Activated CD4-positive, alpha-beta T cell treated with anti-CD3 and anti-CD28 coated beads, Interleukin-2, Interleukin-4, amounts not matched to agents 100 ng/mL and 50 ng/mL, durations not matched to agents 16 hours and 8 hours (primary cell): ENCODE measurements at places on chromosomes 13 and 19.

- DNase-seq, result peak; percentile 22
These were observed 21.6 kb downstream of the SPATA13 start for GRCh38 chr13:24181991-24182702.

DNA sequence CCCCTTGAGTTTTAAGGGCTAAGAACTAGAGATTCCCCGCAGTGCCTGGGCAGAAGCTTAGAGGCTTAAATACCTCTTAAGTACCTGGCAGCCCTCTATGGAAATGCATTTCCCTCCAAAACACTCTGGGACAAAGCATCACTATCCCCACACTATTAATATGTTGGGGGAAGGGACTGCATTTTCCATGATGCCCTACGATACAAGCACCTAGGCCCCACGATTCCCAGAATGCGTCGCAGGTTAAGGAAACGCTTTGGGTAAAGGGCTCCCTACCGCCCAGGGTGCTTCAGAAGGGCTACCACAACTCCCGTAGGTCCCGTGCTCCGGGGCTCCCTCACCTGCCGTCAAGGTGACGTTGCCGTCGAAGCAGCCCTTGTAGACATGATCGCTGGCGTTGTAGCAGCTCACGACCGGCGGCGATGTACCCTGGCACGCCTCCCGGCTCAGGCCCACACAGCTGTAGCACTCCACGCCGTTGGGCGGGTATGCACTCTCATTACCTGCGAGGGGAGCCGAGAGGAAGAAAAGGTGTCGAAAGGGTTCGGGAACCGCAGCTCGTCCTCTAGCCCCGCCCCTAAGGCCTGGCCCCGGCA lies 2.5 kb downstream of the LYPD3 start:
- no peak for DNase-seq

GRCh38 chr19:48868114-48868886 lies at the start of gene PLEKHA4:
TSS of gene PLEKHA4 (minus strand) at chr19:48868617. CDS start at chr19:48867620, 997 bp downstream.
- DNase-seq, result no peak

DNA sequence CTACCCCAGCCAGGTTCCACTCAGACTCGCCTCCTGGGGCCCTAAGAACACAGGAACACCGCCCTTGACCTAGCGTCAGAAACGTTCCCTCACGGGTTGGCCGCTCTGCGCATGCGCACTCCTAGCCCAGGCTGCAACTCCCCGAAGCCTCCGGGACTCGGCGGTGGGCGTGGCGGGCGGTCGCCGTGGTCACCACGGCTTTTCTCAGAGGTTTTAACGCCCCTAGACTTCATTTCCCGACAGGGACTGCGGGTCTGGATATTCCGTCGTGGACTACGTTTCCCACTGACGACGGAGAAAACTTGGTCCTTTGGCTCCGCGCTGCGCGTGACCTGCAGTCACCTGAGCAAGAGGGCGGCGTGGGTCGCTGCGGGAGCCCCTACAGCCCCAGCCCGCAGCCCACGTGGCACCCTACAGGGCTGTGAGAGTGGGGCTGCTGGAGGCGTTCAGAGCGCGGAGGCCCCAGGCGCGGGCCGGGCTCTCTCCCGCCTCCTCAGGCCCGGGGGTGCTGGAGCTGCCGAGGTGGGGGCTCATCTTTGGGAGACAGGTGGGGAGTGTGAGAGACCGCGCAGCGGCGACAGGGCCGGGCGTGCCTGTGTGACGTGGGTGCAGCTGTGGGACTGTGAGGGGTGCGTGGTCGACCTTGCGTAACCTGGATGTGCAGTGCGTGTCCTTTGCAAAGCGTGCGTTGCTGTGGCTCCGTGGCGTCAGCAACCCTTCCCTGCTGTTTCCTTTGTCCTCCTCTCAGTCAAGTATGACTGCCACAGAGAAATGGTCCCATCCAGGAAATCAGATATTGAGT lies 38.0 kb upstream of the ZNF573 start:
- no peak for DNase-seq

GRCh38 chr13:79805317-79805716 lies 324.4 kb downstream of the NDFIP2 start:
- no peak for DNase-seq

DNA sequence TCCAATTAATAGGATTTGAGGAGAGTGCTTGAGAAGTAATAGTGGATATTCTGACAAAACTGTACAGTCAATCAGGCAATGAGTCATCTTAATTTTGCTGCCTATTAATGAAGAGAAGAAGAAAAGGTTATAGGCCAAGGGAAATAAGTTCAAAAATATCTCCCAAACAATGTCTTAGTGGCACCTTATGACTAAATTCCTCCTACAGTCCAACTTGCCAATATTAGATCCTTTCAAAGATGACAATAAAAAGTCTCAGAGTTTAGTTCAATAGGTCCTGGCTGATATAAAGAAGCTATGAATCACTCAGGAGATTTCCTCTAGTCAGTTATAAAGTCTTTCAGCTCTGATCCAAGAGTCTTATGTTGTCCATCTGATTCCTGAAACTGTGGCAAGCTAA lies 27.9 kb downstream of the UGGT2 start:
- DNase-seq, result no peak

- DNase-seq, result no peak
These were observed 4.0 kb downstream of the DDX39A start for GRCh38 chr19:14414926-14415690.

GRCh38 chr19:13064092-13064489 lies 38.6 kb downstream of the LYL1 start:
- no peak for DNase-seq

GRCh38 chr13:112999414-113000177 lies 30.6 kb downstream of the MCF2L start:
- DNase-seq, result no peak

DNA sequence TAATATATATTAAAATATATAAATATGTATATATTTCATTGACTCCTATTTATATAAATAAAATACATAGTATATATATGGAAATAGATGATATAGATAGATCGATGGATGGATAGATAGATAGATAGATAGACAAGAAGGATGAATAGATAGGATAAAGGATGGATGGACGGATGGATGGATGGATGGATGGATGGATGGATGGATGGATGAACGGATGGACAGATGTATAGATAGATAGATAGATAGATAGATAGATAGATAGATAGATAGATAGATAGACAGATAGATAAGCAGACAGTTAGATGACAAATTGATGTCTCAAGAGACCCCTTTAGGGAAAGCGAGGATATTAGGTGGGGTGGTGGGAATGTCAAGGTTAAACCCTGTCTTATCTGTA lies 15.1 kb downstream of the CYP4F11 start:
- no peak for DNase-seq

DNA sequence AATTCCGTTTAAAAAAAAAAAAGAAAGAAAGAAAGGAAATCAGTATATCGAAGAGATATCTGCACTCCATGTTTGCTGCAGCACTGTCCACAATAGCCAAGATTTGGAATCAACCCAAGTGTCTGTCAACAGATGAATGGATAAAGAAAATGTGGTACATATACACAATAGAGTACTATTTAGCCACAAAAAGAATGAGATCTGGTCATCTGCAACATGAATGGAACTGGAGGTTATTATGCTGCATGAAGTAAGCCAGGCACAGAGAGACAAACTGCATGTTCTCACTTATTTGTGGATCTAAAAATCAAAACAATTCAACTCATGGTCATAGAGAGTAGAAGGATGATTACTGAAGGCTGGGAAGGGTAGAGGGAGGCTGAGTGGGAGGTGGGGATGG lies 16.3 kb downstream of the ZNF565 start:
- no peak for DNase-seq

GRCh38 chr19:31510635-31511034 lies 161.4 kb upstream of the TSHZ3 start:
- DNase-seq, result no peak

GRCh38 chr13:51734786-51735185 lies 69.2 kb downstream of the DHRS12 start:
- no peak for DNase-seq

GRCh38 chr13:48411841-48412531 lies 927 bp downstream of the LPAR6 start:
- peak; percentile 56 for DNase-seq

GRCh38 chr13:32495429-32495828 lies 43.2 kb downstream of the N4BP2L2 start:
- no peak for DNase-seq

GRCh38 chr19:35478794-35479677 lies 11.2 kb downstream of the KRTDAP start:
- no peak for DNase-seq

DNA sequence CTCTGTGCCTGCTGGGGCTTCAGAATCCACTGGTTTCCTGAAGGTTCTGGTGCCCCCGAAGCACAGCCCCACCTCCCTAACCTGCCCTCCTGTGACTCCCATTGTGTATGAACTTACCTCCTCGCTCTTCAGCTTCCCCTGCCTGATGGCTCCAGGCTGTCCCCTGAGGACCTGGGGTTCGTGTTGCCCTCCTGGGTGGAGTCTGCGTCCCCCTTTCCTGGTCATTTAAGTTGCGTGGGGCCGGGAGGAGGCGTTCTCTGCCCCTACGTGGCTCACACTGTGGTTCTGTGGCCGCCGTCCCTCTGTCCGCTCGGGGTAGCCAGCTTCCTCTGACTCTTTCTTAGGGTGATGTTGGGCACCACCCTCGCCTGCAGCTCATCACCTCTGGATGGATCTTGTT lies 13.9 kb downstream of the TFDP1 start:
- DNase-seq, result no peak

DNA sequence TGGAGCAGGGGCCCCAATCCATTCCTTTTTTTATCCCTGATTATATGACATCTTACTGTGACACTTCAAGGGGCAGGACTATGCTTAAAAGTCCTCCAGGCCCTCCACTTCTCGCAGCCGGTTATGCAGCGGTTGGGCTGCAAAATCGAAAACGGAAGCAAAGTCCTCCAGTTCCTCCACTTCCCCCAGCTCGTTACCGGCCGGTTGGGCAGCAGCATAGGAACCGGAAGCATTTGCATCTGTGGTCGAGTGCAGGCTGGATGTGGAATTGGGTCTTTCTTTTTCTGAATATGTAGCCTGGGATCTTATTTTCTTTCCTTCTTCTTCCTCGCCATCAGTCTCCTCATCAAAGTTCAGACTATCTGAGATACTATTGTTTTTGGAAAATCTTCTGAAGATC lies 46.1 kb downstream of the OXGR1 start:
- no peak for DNase-seq

DNA sequence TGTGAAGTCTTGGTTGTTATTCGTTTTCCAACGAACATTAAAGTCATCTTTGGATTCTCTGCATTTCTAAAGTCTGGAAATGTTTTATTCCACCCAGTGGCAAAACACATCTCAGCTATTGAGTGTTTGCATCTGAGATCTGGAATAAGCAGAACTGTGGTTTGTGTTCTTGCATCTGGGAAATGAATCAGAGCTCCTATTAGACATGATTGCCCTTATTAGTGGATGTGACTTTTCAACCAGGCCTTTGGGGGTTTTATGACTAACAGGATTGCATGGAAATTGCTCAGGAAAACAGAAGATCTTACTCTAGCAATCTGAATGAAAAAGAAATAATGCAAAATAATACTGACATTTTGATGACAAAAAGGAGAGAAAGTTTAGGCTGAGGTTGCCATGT lies 488.8 kb downstream of the IRS2 start:
- no peak for DNase-seq

DNA sequence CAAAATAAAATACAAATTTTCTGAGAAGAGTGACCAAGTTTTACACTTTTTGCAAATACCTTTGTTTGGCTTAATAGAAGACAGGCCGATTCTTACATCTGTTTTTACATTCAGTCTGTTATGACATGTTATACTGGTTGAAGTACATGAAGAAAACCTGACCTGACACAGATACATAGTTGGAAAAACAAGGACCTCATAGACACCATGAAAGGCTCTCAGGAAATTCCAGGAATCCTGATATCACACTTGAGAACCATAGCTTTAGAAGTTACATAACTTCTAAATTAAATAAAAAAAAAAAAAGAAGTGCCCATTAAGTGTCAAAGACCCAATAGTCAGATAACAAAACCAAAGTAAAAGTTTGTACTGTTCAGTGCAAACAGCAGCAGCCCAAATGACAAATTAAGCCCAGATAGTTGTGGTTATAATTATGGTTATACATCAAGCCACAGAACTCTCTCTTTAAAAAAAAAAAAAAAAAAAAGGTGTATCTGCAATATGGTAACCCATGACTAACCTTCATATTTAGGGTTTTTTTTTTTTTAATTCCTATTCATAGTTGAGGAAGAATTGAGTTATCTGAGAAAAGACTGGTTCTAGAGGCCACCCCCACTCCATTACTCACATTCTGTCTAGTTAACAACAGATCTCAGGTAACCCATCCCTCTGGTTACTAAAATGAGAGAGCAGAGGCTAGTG lies 19.8 kb downstream of the RBM26 start:
- DNase-seq, result peak; percentile 40

DNA sequence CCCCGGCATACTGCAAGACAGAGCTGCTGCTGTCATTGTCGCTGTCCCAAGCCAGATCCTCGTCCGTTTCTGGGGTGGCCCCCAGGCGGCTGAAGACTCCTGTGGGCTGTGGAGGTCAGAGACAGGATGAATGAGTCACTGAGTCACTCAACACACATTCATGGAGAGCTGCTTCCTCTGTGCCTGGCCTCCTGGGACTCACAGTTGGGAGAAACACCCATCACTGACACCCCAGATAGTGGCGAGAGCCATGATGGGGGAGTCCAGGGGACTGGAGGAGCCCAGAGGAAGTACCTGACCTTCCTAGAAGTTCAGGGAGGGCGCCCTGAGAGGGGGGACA lies 26.0 kb downstream of the C19orf47 start:
- DNase-seq, result no peak

GRCh38 chr13:92317066-92317465 lies 909.5 kb upstream of the GPC6 start:
- DNase-seq, result no peak

GRCh38 chr13:35787937-35788336 lies 311.4 kb upstream of the MAB21L1 start:
- no peak for DNase-seq

GRCh38 chr13:103859952-103860351 lies 793.7 kb upstream of the SLC10A2 start:
- DNase-seq, result no peak

DNA sequence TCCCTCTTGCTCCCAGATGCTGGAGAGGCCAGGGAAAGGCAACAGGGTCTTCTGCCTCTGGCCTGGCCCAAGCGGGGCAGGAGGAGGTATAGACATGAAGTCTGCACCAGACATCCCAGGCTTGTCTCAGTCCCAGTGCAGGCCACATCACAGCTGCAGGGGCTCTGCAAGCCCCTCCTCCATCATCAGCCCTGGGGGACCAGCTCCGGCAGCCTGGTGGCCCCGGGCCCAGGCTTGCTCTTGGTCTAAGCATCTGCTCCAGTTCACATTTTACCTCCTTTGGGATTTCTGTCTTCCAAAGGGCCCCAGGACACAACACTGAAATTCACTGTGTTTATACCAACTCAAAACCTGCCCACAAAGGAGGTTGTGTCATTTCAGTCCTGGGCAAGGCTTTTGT lies 359.4 kb downstream of the ZNF536 start:
- DNase-seq, result no peak

DNA sequence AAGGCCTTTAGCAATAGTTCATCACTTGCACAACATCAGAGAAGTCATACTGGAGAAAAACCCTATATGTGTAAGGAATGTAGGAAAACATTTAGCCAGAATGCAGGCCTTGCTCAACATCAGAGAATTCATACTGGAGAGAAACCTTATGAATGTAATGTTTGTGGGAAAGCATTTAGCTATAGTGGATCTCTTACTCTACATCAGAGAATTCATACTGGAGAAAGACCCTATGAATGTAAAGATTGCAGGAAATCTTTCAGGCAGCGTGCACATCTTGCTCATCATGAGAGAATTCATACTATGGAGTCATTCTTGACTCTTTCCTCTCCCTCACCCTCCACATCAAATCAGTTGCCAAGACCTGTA lies 19.8 kb downstream of the ZNF583 start:
- no peak for DNase-seq
